Aorta (tissue), 5 donors: ENCODE measurements at places on chromosomes 6 and 20. TPM values are rescaled to one million over a fixed set of nuclear protein-coding genes. Genes with fewer than 3 reads are reported as not detected.

- no peak for DNase-seq
Measured at GRCh38 chr6:166438211-166438861, 55.6 kb upstream of the MPC1 start.

DNA sequence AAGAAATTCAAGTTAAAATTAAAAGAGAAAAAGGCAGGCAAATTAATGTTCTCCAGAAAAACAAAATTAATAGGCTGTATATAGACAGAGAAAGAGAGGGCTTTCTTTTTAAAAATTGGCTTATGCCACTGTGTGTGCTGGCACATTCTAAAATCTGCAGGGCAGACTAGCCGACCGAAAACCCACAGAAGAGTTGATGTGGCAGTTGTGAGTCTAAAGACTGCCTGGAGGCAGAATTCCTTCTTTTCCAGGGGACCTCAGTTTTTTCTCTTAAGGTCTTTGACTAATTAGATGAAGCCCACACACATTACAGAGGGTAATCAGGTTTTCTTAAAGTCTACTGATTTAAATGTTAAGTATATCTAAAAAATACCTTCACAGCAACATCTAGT lies 85.7 kb downstream of the GJA1 start:
- DNase-seq: no peak

DNA sequence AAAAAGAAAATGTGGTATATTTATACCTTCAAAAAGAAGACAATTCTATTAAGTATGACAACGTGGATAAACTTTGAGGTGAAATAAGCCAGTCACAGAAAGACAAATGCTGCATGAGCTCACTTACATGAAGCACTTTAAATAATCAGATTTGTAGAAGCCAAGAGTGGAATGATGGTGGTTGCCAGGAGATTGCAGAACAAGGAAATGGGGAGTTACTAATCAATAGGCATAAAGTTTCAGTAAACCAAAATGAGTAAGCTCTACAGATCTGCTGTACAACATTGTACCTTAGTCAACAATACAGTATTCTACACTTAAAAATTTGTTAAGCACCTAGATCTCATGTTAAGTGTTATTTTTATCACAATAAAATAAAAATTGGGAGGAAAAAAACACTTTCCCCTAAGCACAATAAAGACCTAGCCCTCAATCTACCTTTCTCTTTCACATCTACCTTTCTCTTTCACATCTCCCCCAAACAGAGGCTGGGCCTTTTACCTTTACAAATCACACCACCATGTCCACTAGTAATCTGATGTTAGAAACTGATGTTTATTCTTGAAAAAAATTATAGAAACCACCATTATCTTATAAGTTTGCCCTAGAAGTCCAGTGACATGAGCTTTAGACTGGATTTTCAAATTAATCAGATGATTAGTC lies 73.9 kb downstream of the PKIB start:
- no peak for DNase-seq

DNA sequence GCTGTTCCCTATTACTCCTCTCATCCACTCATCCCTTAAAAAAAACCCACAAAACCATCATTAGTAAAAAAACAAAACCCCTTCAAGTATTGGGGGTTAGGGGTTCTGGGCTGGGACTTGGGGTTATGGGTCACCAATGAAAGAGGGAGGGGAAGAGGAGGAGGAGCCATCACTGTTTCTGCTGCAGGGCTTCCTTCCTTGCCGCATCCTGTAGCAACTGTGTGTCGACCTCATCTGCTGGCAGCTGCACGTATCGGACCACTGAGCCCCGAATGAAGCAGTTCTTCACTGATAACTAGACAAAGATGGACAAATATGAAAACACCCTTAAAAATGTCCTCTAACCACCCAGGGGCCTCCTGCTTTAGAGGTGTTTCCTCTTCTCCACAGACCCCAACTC lies 2.0 kb upstream of the VARS1 start:
- DNase-seq: peak; percentile 52

DNA sequence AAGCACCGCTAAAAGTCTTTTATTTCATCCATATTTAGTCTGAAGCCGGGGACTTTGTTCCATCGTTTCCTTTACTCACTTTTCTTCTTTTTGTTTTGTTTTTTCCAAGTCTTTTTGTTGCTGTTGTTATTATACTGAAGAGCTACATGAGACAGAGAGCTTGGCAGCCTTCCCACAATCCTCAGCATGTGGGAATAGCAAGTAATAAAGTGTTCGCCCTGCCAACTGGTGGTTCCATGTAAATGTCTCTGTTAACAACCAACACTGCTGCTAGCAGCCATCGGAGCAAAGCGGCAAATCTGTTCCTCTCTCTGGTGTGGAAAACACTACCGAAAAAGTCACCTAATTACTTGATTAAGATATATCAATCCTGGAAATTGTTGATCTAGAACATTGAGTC lies 437.8 kb upstream of the ID4 start:
- DNase-seq: no peak

GRCh38 chr6:4169028-4169789 lies 33.8 kb upstream of the ECI2 start:
- DNase-seq: no peak

DNA sequence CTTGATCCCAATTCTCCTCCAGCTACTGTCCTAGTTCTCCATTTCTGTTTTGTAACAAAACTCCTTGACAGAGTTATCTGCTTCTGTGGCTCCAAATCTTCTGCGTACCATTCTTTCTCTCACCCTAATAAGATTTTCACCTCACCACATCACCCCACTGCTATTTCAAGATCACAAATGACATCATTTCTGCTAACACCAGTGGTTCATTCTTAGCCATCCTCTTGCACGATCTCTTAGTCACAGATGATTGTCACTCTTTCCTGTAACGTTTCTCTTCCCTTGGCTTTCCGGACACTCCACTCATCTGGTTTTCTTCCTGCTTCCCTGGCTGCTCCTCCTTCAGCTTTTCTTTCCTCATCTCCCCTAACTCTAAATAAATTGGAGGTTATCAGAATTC lies 56.8 kb upstream of the FABP7 start:
- DNase-seq: no peak

DNA sequence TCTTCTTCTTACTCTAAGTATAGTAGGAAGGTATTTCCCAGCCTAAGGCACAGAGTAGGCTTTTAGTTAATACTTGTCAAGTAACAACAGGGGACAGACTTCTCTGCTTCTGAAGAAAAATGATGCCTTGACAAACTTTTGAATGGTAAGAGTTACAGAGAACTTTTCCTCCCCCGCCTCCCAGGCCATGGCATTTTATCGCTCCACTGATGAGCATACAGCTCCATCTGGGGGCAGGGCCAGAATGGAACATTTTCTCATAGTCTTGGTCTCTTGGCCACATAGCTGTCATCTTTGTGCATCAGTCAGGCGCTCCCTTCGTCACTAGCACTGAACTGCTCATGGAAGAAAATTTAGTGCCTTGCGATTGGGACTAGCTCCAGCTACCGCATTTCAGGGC lies 1066.8 kb upstream of the CITED2 start:
- DNase-seq: peak; percentile 50

SLC32A1 gene
- not detected for total RNA-seq

MROH8 gene
- 5.1 TPM for total RNA-seq

BPIFB4 gene
- not detected for total RNA-seq

- no peak for DNase-seq
Measured at GRCh38 chr6:9647599-9647998, 767.3 kb downstream of the TFAP2A start.

DNA sequence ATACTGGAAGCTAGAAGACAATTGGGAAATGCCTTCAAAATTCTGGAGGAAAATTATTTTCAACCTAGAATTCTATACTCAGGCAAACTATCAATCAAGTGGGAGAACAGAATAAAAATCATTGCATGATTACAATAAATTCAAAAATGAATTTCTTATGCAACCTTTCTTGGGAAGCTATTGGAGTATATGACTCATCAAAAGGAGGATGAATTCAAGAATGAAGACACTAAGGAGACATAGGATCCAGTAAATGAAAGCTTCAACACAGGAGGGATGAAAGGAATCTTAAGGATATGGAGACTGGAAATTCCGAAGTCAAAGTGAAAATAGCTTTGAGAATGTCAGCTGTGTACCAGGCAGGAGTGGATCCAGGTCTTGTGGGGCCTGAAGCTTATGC lies 12.6 kb upstream of the UBR2 start:
- DNase-seq: no peak

- no peak for DNase-seq
Measured at GRCh38 chr6:126054802-126055201, 68.5 kb downstream of the TRMT11 start.
